ENCODE measurements at places on chromosomes 2 and 18.
A peak's percentile ranks its signal among the peaks of the same experiment; 100 is the strongest.

DNA sequence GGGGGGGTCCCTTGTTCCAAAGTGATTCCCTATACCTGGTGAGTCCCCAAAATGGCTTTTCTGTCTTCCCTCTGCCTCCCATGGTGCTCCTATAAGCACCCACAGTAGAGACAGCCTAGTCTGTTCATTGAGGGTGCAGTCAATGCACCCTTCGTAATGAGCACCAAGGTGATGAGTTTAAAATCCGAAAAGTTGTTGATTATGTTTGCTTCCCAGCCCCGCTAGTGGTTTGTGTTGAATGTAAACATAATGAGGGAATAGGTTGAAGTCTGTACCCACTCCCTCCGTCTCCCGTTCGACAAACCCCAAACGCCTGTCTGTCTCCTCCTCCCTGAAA lies 2.3 kb downstream of the FOSL2 start:
- H3K36me3 ChIP-seq = no peaks in the 10 kb centered on the region
- no peak for DNase-seq
- peaks cover 45% of the 10 kb centered on the region for H3K4me1 ChIP-seq
- H3K27ac ChIP-seq = peak overlapping the region; percentile 94

- no peaks in the 10 kb centered on the region for H3K4me1 ChIP-seq
- no peaks in the 10 kb centered on the region for H3K36me3 ChIP-seq
- no peak for DNase-seq
These were observed 92.6 kb upstream of the RAB12 start for GRCh38 chr18:8516371-8517250.

GRCh38 chr2:73282924-73283544 lies 1.2 kb downstream of the FBXO41 start:
- H3K4me1 ChIP-seq = peaks cover 4% of the 10 kb centered on the region
- no peaks in the 10 kb centered on the region for H3K36me3 ChIP-seq
- H3K4me3 ChIP-seq = peak overlapping the region; percentile 60
- H3K27me3 ChIP-seq = peaks cover 28% of the 10 kb centered on the region

DNA sequence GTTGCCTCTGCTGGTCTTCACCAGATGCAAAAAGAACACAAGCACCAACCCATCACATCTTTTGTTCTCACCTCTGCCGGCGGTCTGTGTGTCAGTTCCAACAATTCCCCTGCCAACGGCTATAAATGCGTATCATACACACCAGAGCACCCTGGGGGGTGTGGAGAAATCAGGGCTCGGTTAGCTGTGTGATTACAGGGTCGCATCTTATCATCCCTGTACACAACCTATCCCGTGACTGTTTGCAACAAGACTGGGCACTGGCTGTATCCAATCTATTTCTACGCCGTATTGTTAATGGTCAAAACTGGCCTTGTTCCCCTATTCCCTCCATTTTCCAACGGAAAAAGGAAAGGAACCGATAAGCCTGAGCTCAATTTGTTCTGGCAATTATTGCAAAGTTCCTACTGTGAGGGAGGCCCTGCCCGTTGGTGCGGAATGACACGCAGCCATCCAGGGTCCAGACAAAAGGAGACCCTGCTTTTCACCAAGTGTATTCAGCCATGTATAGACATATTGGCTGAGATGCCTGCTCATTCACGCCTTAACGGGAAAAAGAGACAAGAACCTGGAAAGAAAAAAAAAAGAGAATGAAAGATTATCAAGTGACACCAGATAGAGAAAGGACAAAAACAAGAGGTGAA lies 136.9 kb downstream of the CDH20 start:
- DNase-seq = no peak
- no peaks in the 10 kb centered on the region for H3K4me1 ChIP-seq
- H3K27ac ChIP-seq = no peak overlapping the region
- H3K4me3 ChIP-seq = no peak overlapping the region
- H3K36me3 ChIP-seq = no peaks in the 10 kb centered on the region

DNA sequence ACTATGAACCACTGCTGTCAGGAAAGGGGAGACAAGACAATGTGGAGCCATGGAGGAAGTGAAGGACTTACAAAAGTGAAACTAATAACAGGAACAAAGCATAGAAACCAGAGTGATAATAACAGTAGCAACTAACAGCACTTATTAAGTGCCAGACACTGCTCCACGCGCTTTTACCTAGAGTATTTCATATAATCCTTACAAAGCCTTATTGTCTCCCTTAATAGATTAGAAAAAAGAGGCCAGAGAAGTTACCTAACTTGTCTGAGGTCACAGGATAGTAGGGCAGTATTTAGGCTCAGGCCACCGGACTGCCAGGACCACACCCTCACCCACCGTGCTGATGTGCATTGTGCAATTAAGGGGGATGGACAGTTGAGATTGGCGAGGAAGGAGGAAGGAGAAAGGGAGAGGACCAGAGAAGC lies 98.6 kb upstream of the NFU1 start:
- H3K27ac ChIP-seq = no peak overlapping the region
- H3K4me1 ChIP-seq = no peaks in the 10 kb centered on the region
- H3K4me3 ChIP-seq = no peak overlapping the region
- H3K36me3 ChIP-seq = peaks cover 38% of the 10 kb centered on the region

GRCh38 chr2:239685556-239685955 lies 284.7 kb upstream of the HDAC4 start:
- no peaks in the 10 kb centered on the region for H3K4me1 ChIP-seq
- H3K4me3 ChIP-seq = no peak overlapping the region

- peaks cover 21% of the 10 kb centered on the region for H3K4me1 ChIP-seq
- no peak overlapping the region for H3K4me3 ChIP-seq
- H3K27ac ChIP-seq = no peak overlapping the region
- no peaks in the 10 kb centered on the region for H3K36me3 ChIP-seq
These were observed 20.9 kb downstream of the TSN start for GRCh38 chr2:121776361-121776760.

DNA sequence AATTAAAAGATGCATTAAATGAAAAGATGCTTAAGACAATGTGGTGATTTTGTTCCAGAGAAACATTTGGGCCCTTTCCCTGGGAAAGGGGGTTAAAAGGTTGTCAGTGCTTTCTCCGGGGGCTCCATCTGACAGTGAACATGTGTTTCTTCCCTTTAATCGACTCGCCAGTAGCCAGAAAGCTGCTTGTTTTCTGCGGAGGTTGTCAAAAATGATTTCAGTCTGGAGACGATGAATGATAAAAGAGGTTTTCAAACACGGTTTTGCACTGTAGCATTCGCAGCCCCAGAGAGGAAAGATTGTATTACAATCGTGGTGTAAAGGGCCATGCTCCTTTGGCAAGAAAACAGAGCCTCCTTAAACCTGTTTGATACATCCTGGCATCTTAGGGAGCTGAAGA lies 111.5 kb upstream of the MEIS1 start:
- H3K4me1 ChIP-seq = no peaks in the 10 kb centered on the region
- no peak for DNase-seq
- no peak overlapping the region for H3K4me3 ChIP-seq
- H3K36me3 ChIP-seq = no peaks in the 10 kb centered on the region

- H3K27ac ChIP-seq = no peak overlapping the region
- no peaks in the 10 kb centered on the region for H3K27me3 ChIP-seq
- H3K36me3 ChIP-seq = no peaks in the 10 kb centered on the region
These were observed 222.4 kb upstream of the APCDD1 start for GRCh38 chr18:10232062-10232461.

GRCh38 chr2:168186452-168186851 lies 60.9 kb downstream of the STK39 start:
- H3K4me3 ChIP-seq = no peak overlapping the region
- H3K27ac ChIP-seq = no peak overlapping the region
- H3K4me1 ChIP-seq = peaks cover 23% of the 10 kb centered on the region

- H3K4me1 ChIP-seq = no peaks in the 10 kb centered on the region
- no peak overlapping the region for H3K27ac ChIP-seq
- no peak overlapping the region for H3K4me3 ChIP-seq
- no peak for DNase-seq
- H3K27me3 ChIP-seq = peaks cover 3% of the 10 kb centered on the region
- no peaks in the 10 kb centered on the region for H3K36me3 ChIP-seq
These were observed 215.6 kb upstream of the ARL4C start for GRCh38 chr2:234712421-234712935.
